ENCODE measurements at places on chromosomes 11 and 22. TPM values are rescaled to one million over a fixed set of nuclear protein-coding genes. Genes with fewer than 3 reads are reported as not detected.
A peak's percentile ranks its signal among the peaks of the same experiment; 100 is the strongest.

The GRK3 gene
- 3.0 TPM for total RNA-seq

The TSPAN4 gene
- 188 TPM for total RNA-seq

DNA sequence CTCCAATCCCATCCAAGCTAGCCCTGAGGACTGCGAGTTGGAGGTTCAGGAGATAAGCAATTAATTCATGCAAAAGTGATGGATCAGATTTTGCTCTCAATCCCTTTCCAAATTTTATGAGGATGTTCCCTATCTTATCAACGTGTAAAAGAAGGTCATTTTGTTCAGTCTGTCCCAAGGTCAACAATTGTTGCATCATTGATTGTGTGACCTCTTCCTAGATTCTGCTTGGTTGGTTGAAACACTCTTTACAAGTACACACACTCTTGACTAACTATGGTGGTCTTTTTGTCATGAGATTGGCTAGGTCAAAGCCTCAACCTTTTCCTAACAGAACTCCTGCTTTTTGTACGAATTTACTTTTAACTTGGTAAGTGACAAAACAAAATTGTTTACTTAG lies 41.7 kb downstream of the COMMD9 start:
- DNase-seq = no peak

DNA sequence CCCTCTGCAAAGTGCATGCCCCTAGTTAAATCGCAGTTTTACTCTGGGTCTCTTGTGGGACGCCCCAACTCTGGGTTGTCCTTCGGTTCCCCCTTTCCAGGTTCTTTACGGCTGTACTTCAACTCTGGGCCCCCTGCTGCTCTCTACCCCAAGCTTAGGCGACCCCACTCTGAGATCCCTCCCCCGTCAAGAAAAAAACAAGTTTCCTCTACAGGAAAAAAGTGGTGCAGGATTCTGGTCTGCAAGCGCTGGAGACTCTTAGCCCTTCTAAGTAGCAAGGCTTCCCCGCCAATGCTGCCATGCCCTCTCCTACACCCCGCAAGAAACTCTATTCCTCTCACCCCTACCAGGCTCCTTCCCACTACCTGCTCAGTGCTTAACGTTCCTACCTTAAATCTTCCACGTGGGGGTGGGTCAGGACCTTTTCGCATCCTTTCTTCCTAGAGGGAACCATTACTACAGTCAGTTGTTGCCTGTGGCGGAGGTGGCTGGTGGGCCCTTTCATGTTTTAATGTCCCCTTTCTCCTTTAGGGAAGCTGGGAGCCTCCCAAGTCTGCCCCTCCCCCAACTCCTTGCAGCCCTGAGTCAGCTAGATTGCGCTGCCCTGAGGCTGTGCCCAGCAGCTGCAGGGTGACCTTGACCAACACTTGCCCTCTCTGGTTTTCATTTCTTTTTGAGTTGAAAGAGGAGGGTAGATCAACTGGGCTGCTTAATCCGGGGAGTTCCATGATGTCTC lies 1.4 kb downstream of the NEFH start:
- DNase-seq = no peak

DNA sequence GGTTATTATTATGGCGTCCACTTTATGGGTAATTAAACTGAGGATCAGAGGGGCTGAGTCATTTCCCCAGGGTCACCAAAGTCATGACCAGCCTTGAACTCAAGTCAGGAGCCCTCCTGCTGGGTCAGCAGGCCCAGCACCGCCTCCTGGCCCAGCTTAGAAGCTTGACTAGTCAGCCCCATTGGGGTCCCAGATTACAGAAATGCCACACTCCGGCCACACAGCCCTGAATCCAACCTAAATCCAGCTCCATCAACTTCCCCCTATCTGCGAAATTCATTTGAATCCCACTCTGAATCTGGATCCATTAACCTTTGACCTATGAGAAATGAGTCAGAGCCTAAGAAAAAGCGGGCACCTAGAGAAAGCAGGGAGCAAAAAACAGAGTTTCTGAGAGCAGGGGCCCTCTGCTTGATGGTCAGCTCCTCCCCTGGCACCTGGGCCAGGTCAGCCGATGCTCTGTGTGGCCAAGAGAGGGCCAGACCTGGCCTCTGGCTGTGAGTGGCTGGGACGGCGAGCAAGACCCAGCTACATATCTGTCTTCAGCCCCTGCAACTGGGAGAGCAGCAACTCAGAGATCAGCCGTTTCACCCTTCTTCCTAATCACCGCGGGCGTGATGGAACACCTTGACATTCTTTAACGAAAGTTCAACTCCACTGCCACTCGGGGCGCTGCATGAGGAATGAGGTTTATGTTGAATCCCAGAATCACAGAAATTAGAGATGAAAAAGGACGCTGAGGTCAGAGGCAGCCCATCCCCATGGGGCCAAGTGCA lies 196.1 kb downstream of the TRIM29 start:
- no peak for DNase-seq

DNA sequence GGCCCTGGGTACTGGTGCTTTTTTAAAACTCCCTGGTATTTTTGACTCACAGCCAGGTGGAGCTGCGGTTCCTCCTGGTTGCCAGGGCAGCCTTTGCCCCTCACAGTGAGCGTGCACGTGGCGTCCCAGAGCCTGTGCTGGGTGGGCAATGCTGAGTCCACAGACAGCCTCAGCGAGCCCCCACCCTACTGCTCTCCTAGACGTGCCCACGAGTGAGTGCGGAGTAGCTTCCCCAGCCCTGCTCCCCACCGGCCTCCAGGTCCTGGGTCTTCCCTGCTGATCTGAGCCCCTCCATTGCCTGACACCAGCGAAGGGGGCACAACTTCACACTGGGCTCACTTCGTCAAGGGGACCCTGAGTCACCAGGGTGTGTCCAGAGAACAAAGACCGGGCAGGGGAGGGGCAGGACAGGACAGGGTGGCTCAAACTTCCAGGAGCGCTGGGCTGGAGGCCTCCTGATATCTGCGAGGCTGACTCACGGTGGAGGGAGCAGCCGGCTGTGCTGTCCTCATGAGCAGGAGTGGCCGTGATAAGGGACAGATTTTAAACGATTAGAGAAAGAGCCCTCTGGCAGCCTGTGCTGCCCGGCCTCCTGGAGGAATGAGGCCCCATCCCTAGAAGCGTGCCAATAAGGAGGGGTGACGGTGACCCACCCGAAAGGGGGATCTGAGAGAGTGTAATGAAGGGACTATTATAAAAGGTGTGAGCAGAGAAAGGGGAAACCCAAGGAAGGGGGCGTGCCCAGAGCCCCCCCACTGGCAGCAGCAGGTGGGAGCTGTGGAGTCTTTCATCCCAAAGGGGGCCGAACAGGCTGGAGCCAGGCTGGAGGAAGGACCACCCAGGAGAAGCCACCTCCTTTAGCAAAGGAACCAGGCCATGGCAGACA lies 129.3 kb upstream of the FGF3 start:
- no peak for DNase-seq

- DNase-seq = no peak
Measured at GRCh38 chr11:75668451-75669297, at the start of gene MAP6. Gene MAP6 (minus strand): TSS chr11:75669038. CDS start chr11:75668369, 669 bp downstream.

GRCh38 chr11:91978747-91979146 lies 245.9 kb upstream of the FAT3 start:
- DNase-seq = peak; percentile 52
